ENCODE measurements at places on chromosomes 6 and 20.
A peak's percentile ranks its signal among the peaks of the same experiment; 100 is the strongest.

- no peak for DNase-seq
Measured at GRCh38 chr6:36735110-36736071, 37.8 kb downstream of the RAB44 start.

DNA sequence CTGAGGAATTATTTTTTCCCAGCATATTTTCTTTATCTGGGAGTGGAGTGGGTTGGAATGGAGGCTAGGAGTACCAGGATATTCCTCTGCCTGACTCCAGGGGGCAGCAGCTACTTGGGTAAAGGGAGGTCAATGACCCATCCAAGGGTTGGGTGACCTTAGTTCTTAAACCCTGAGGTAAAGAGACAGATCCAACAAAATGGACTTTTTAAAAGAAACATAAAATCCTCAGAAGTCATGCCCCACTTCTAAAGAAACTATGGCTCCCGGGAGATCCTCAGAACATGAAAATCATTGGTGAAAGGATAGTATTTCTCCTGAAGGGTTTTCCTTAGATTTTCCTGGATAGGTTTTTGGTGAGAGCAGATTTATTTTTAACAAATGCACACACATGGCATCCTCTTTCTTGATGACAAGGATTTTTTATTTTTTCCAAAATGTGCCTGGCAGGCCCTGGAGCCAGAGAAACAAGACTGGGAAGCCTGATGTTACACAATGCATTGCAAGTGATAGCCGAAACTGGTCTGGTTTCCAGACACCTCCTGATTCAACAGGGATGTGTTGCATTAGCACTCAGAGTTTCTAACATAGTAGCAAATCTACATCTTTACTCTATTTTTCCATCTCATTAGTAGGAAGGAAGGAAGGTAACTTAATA lies 240.9 kb upstream of the BTBD3 start:
- no peak for DNase-seq

DNA sequence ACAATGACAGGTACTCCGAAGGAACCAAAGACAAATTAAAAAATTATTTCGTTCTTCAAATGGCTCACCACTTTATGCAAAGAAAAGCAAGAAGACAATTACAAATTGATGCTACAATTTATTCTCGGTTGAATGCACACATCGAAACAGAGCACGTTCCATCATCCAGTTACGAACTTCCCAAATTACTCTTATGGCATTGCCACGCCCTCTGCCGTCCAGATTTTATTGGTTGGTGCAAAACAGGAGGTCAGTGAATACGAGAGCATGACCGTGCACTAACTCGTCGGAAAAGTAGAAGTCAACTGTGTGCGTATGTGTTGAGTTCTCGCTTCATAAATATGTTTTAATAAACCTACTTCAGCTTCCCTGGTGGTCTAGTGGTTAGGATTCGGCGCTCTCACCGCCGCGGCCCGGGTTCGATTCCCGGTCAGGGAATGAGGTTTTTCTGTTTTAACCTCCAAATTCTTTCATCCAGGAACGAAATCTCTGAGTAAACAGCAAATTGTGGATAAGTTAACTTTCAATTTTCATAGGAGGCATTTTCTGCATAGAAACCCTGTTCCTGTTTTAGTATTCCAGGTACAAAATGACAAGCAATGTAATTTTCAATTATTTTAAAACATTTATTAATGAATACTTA lies 23.2 kb downstream of the ZNF311 start:
- peak; percentile 98 for DNase-seq

DNA sequence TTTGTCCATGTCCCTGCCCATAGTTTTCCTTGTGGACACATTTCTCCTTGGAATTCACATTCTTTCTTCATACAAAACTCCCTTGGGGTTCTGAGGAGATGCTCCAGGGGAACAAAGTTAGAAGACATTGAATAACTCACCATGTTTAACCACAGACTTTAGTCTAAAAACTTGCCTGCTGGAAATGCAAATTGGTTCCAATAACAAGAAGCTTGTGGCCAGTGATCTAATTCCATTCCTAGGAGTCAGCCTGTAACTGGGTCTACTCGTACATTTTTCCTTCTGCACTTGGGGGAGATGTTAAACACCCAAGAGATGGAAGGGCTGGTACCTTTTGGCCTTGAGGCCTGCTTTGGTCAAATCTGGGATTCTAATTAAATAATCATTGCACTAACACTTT lies 60.2 kb downstream of the SCML4 start:
- DNase-seq = no peak

GRCh38 chr6:122548281-122548680 lies 61.9 kb upstream of the PKIB start:
- no peak for DNase-seq

DNA sequence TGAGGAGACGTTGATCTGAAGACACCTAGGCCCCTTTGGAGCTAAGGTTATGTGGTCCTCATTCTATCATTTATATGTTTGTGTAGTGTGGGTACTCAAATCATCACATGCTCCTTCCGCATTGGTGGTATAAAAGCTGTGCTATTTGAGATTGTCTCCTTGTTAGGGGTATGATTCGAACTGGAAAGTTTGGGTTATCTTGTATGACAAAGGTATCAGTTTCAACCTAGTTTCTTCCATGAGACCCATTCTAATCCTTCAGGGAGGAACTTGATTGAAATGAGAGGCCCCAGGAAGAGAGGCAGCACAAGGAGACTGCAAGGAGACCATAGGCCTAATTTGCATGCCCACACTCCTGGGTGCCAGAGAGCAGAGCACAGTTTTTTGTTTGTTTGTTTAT lies 104.2 kb upstream of the TIAM2 start:
- no peak for DNase-seq

DNA sequence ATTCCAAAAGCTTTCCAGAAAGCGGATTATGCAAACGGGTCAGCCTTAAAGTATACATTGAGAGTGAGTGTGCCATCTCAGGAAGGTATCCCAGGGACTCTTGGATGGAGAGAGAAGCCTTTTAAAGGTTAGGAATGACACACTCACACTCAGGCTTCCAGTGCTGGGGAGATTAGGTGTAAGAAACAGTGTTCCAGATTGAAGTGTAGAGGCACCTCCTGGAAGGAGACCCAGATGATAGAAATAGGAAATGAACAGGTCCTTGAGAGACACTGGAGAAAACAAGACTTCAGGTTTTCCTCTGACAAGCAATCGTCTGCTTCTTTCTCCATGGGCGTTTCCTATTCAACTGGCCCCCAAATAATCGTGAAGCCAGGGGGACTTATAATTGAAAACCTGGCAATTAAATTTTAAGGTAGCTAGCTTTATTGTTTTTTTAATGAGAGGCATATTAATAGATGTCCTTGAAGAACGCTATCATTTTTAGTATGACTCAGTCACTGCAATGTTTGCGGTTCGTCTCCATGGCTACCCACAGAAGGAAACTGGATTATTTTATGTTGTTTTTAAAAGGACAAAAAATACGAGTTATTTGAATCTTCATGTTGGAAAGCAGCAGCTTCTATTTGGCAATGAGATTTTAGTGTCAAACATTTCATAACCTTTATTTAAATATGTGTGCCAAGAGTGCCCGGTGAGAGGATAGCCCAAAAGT lies 85.3 kb downstream of the TRMT6 start:
- DNase-seq = no peak

DNA sequence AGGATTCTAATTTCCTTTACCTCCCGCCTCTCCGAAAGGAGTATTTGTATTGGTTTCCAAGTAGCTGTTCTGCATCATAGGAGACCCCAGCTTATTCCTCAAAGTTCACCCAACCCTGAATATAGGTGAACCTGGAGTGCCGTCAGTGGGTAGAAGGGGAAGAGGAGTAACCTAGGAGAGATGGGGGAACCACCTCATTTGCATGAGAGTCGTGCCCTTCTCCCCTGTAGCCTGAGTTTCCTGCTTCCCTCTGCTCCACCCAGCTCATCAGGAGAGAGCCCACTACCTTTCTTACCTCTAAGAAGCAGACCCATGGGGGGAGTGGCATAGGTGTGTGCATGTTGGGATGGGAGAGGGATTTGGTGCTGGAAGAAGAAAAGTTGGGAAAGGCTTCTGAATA lies 17.3 kb upstream of the WFDC2 start:
- no peak for DNase-seq

DNA sequence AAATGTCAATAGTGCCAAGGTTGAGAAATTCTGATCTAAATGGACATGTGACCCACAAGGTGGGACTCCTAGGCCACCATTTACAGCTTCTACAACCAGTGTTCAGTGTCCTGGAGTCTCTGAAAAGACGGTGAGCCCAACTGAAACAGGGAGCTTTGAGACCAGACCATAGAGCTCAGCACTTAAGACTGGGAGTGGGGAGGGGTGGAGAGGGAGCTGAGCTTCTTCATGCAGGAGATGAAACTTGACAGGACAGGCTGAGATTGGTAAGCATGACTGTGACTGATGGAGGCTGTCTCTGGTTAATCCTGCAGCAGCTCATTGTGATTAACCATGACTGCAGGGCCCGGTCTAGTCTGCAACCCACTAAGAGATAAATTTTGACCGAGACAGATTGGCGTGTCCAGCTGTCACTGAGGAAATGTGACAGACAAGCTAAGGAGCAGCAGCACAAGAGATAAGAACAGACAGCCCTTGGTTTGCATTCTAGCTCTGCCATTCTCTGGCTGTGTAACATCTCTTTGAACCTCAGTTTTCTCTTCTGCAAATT lies 1.4 kb upstream of the AAR2 start:
- DNase-seq = no peak

GRCh38 chr6:35195120-35195780 lies 18.5 kb upstream of the SCUBE3 start:
- DNase-seq = no peak

GRCh38 chr6:33589731-33590530 lies 9.9 kb upstream of the BAK1 start:
- no peak for DNase-seq

DNA sequence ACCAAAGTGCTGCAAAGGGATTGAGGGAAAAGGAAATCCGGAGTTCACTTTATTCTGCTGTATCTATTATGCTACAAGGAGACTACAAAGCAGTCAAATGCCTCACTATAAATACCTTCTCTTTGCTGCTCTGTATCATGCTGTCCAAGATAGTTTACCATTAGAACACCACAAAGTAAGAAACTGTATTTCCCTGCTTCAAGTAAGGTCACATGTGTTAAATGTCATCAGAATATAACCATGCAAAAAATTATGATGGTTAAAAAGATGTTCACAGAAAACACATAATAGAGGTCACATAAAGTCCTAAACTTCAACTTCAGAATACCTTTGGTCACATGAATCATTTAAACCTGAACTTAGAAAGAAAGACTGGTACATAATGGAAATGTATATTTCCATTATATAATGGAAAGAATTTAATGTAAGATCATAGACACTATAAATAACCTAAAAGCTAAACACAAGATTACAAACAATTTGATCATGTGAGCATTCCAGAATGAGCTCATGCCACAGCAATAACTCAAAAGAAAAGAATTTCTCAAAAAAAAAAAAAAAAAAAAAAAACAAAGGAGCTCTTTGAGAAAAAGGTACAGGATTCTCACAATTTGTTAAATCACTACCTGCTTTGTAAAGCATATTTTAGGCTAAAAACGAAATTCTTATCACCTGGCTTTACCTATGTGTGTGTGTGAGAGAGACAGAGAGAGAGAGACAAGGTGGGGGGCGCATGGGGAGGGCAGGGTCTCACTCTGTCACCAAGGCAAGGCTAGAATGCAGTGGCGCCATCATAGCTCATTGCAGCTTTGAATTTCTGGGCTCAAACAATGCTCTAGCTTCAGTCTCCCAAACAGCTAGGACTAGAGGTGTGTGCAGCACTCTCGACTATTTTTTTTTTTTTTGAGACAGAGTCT lies 58.7 kb downstream of the KIF13A start:
- no peak for DNase-seq

DNA sequence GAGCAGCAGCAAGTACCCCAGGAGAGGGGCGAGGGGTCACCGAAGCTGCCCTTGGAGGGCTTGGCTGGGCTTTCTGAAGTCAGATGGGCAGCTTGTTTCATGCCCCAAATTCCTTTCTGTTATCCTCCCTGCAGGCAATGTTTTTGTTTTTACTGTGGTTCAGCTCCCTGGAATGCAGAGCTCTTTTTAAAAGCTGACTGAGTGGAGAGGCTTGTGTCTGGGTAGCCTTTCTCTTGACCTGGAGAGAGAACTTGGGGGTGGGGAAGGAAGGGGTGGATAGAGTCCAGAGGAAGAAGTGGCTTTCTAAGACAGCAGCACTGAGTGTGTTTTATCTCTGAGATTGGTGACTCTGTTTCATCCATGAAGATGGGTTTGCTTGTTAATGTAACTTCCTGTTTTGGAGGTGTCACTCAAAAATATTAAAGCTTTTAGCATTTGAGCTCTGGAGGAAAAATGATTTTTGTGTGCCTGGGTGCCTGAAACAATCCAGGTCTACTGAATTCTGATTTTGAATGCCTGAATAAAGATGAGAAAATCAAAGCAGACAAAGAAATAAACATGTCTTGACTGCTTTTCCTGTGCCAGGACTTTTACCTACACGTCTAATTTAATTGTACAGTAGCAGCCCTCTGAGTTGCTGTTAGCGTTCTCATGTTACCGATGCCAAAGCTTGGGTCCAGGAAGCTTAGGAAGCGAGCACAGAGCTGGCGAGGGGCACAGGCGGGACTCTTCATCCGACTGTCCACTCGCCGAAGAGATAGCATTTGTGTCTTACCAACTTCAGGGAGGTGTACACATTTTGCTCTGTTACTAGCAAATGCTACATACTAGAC lies 78.2 kb upstream of the EEF1E1 start:
- DNase-seq = no peak

GRCh38 chr6:42225419-42225818 lies 7.8 kb upstream of the MRPS10 start:
- no peak for DNase-seq

DNA sequence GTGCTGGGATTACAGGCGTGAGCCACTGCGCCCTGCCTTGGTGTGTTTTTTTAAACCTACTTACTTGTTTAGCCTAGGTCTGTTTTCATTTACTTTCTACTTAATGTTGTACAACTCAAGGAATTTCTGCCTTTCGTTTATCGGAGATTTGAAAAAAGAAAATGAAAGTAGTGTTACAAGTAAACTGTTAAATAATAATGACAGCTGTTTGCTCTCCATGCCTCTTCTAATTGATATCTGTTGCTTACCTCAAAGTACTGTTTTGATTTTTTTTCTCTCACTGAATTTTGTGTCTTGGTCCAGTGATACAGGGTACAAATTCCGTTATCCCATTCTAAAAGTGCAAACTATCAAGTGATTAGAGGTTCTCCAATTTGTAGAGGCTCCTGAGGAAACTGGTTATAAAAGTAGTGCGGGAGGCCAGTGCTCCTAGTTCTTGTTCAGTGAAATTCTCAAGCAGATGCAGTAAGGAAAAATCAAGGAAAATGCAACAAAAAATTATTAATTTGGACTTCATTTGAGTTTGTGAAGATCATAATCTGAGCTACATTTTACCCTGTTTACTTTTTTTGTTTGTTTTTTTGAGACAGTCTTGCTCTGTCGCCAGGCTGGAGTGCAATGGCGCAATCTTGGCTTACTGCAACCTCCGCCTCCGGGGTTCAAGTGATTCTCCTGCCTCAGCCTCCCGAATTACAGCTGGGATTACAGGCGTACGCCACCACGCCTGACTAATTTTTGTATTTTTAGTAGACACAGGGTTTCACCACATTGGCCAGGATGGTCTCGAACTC lies 2.2 kb downstream of the UBR2 start:
- peak; percentile 71 for DNase-seq

- DNase-seq = no peak
Measured at GRCh38 chr6:167122827-167123657, at the start of gene CCR6. CCR6 (plus strand) TSS chr6:167123096; CDS start chr6:167136135, 13,039 bp downstream.

GRCh38 chr20:51495921-51496545 lies 46.5 kb downstream of the NFATC2 start:
- no peak for DNase-seq

- DNase-seq = no peak
Measured at GRCh38 chr6:140372064-140372463, 997.6 kb upstream of the CITED2 start.

- no peak for DNase-seq
Measured at GRCh38 chr6:98827295-98828159, 6.8 kb upstream of the POU3F2 start.
